ENCODE measurements at places on chromosomes 11 and 22.

DNA sequence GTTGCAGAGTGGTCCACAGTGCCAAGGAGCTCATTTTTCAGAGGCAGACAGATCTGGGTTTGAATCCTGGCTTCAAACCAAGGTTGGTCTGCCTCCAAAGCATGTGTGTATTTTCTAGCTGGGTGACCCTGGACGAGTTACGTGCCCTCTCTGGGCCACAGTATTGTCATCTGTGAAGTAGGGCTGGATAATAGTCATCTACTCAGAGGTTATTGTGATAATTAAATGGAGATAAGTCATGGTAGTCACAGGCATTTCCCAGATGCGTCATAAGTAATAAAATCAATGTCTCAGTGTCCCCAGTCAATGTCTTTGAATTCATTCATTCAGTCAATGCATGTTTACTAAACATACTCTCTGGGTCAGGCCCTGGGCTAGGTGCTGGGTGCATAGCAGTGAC, 8.6 kb downstream of the OMP start:
- no peak for DNase-seq

GRCh38 chr11:11416502-11416901, 63.5 kb upstream of the CSNK2A3 start:
- DNase-seq: peak; percentile 10

DNA sequence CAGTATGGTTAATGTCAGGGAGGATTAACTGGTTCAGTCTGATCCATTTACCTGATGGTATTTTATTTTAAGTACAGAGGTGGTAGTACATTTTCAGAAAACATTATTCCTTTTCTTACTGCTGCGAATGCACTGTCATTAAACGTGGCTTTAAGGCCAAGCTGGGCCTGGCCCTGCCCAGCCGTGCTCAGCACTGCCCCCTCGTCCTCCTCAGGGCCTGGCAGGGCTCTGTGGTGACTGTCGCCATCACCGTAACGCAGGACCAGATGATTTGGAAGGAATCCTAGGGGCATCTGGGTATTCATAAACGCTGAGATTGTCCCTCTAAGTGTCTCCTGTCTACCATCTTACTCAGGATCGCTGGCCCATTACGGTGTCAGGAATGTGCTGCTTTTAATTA, 302.0 kb downstream of the TBC1D22A start:
- no peak for DNase-seq

DNA sequence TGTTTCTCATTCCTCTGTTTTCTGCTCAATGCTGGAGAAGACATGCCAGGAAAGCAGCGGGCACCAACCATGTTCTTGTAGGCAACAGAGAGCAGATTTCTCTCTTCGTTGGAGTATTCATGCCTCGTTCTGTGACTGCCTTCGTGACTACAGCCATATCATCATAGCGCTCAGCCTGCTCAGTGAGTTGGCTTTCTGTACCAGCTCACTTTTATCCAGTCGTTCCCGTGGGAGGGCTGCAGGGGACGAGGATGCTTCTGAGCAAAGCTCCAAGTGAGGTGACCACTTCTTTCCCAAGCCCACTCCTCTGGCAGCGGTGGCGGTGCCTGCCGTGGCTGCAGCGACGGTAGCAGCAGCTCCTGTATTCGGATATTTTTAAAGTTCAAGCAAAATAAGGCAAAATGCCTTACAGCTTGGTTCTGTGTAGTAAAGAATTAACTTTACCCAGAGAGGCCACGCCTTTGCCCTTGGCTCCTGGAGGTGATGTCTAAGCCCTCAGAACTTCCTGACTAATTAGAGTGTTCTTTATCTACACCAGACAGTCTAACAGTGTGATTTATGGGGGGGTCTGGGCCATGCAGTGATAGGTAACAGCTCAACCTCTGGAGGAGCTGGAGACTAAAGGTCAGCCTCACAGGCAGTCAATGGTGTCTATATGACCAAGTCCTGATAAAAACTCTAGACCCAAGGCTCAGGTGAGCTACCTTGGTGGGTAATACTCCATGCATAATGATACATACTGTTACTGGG, 35.3 kb downstream of the LDHAL6A start:
- no peak for DNase-seq

DNA sequence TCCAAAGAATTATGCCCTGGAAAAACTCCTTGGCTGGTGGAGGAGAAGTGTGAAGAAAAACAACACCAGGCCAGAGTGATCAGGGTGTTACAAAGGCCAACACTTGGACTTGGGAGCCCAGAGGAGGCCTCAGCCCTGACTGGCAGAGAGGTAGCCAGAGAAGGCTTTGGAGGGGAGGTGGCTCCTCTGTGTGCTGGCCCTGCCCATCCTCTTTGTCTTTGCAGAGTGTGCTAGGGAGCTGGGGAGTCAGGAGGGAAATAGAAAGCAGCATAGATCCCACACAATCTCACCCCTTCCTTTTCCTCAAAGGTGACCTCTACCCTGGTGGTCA, 12.0 kb upstream of the P2RY6 start:
- no peak for DNase-seq

GRCh38 chr11:72652133-72652532, 22.1 kb downstream of the PDE2A start:
- DNase-seq: no peak

GRCh38 chr11:126061707-126062678, 673 bp downstream of the CDON start:
- no peak for DNase-seq

DNA sequence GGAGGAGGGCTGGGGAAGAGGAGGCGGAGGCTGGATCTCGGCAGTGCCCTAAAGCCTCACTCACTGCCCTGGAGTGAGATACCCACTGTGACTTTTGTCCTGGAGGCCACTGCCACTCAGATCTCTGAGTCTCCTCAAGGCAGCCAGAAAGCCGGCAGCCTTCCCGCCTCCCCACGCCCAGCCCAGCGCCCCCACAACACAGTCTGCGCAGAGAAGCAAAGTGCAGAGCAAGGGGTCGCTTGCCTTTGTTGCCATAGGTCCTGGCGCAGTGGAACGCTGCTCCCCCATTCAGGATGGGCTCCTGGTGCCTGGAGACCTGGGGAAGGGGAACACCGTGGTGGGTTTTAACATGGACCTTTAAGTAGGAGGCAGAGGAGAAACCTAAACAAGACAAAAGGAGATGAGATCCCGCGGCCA, 17.6 kb downstream of the PATZ1 start:
- DNase-seq: no peak

- DNase-seq: no peak
Measured at GRCh38 chr11:134883484-134883883, 471.4 kb upstream of the B3GAT1 start.

DNA sequence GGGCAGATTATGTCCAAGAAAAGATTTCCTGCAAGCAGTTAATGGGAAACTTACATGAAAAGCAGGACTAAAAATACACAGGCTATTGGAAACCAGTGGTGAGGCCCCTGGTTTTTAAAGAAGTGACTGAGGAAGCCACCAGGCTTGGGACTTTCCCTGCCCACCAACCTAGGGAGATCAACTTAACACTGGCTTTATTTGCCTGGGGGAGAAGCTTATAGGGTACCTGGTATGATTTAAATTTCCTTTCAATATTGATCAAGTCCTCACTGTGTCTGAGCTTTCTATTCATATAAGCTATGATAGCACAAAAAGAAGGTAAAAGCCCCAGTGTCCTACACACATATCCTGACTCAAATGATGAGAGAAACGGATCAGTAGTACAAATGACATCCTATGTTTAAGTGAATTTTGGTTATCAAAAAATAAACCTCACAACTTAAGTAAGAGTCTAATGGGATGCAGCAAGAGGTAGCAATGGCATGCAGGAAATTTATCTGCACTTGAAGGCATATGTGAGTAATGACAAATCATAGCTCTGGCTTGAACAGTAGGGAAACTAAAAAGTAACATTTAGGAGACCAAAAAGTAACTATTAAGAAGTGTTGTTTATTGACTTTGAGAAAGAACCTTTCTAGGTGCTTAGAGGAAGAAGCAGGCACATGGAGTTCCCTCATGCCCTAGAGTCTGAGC, 85.3 kb downstream of the GAB2 start:
- no peak for DNase-seq

- DNase-seq: no peak
Measured at GRCh38 chr11:70423523-70424505, 25.5 kb downstream of the CTTN start.

GRCh38 chr22:39327995-39328754, 8.8 kb upstream of the RPL3 start:
- no peak for DNase-seq

- DNase-seq: peak; percentile 17
Measured at GRCh38 chr22:41367680-41368542, 13.8 kb upstream of the TEF start.

GRCh38 chr11:96337541-96338431, 5.2 kb downstream of the MAML2 start:
- DNase-seq: no peak

DNA sequence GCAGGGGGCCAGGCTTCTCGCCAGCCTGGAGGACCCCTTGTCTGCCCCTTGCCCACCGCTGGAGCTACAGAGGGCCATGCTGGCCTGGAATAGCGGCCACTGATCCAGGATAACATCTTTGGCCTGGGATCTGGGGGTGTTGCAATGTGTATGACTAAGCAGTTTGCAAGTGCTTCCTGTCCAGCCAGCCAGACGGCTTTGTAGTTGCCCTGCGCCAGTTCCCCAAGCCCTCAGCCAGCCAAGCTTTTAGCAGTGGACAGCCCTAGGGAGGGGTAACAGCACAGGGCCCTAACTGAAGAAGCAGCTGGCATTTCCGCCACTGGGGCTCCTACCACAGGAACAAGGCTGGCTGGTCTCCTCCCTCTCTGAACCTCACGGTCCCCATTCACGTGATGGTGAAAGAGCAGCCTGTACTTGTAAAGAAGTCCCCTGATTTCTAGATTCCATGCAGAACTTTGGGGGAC, 32.1 kb downstream of the UQCR10 start:
- DNase-seq: no peak

GRCh38 chr11:16987205-16987568, 27.0 kb downstream of the PLEKHA7 start:
- DNase-seq: no peak

- DNase-seq: no peak
Measured at GRCh38 chr11:108672786-108673185, 7.9 kb downstream of the DDX10 start.

GRCh38 chr22:48651036-48651890, 1176.4 kb downstream of the BRD1 start:
- DNase-seq: no peak

DNA sequence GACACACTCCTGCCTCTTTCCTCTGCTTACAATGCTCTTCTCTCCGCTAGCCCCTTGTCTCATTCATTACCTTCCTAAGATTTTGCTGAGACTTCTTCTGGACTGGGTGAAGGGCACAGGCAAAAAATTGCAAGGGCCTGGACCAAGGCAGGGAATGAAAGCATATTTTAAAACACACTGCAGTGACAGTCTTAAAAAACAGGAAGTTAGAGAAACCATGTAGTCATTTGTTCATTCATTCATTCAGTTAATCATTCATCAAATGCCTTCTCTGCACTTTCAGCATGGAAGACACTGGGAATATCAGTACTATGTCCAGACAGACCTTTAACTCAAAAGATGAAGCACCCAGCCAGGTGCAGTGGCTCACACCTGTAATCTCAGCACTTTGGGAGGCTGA, 44.9 kb upstream of the SWAP70 start:
- no peak for DNase-seq

- no peak for DNase-seq
Measured at GRCh38 chr11:123202155-123203151, 7.4 kb upstream of the CLMP start.

GRCh38 chr11:61618978-61619377, 38.1 kb upstream of the SYT7 start:
- no peak for DNase-seq

- DNase-seq: no peak
Measured at GRCh38 chr11:10550503-10551289, 9.7 kb upstream of the RNF141 start.

DNA sequence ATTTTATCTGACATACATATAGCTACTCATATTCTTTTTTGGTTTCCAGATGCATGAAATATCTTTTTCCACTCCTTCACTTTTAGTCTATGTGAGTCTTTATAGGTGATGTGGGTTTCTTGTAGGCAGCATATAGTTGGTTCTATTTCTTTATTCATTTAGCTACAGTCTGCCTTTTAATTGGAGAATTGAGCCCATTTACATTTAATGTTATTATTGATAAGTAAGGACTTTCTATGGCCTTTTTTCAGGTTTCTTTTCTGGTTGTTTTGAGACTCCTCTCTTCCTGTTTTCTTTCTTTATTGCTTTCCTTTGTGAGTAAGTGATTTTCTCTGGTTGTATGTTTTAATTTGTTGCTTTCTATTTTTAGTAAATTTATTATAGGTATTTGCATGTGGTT, 27.2 kb downstream of the CNTF start:
- no peak for DNase-seq

GRCh38 chr11:76629853-76630599, 40.5 kb downstream of the LRRC32 start:
- no peak for DNase-seq

DNA sequence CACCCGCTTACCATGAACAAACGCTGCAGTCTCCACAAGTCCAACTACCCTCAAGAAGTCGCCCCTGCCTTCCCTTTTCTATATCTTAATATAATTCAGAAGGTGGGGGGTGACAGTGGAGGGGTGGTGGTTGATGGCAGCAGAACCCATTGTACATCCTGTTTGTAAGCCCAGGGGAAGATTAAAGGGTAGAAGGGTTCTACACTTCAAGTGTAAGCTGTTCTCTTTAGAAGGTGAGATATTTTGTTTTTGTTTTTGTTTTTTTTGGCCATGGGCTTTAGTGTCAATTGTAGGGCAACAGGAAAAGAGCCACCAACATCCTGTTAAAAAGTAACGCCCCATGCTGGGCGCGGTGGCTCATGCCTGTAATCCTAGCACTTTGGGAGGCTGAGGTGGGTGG, 34.9 kb upstream of the RRAS2 start:
- DNase-seq: no peak

- DNase-seq: no peak
Measured at GRCh38 chr11:61718621-61719302, 33.7 kb upstream of the MYRF start.

DNA sequence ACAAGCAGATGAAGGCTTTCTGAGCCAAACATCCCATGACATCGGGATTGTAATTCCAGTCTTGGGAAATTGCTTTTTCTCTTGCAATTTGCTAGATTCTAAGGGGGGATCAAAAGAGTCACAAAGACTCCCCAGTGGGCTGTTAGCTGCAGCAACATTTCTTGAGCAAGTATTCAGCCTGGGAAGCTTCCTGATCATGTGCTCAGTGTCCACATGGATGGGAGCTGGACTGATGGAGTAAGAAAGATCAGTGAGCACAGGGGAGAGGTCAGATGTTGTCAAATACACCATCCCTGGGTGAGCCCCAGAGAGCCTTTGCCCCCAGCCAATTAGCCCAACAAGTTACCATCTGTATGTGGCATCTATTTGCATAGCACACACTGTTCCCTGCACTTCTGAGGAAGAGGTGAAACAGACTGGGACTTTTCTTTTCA, 10.2 kb upstream of the GRK3 start:
- DNase-seq: no peak

GRCh38 chr11:62401811-62402210, 17.0 kb upstream of the SCGB1A1 start:
- no peak for DNase-seq

DNA sequence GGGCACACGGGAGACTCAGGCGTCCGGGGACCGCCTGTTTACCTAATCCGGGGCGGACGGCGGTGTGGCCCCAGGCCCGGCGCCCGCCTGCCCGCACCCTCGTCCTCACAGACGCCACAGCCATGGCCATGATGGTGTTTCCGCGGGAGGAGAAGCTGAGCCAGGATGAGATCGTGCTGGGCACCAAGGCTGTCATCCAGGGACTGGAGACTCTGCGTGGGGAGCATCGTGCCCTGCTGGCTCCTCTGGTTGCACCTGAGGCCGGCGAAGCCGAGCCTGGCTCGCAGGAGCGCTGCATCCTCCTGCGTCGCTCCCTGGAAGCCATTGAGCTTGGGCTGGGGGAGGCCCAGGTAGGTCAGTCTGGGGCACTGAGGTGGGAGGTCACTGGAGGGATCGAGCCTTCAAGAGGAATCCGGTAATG, 10.0 kb upstream of the RAB1B start:
- DNase-seq: no peak

Measured in NCI-H2107 (cell line).